DMS53 (cell line): ENCODE measurements at places on chromosomes 12 and 14.

DNA sequence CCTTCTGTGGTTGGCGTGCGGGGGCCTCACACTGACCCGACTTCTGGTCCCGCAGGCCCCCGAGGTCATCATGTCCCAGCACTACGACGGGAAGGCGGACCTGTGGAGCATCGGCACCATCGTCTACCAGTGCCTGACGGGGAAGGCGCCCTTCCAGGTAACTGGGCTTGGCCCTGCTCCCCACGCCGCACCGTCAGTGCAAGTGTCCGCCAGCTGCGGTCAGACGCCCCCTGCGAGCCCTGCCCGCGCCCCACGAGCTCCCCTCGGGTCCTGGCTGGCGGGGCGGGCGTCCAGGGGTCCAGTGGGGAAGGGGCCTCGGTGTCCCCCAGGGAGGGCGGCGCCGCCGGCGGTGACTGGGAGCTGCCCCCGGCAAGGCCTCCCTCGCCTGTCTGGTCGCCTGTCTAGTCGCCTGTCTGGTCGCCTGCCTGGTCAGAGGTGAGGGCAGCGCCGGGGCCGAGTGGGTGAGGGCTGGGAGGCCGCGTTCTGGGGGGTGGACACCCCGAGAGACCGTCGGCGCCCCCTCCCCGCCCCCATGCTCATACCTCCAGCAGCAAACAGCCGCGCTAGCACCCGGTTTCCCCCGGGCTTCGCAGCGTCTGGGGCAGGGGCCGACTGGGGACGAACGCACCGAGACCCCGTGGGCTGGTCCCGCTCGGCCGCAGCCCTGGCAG lies 14.8 kb downstream of the ULK1 start:
- no peak for DNase-seq

DNA sequence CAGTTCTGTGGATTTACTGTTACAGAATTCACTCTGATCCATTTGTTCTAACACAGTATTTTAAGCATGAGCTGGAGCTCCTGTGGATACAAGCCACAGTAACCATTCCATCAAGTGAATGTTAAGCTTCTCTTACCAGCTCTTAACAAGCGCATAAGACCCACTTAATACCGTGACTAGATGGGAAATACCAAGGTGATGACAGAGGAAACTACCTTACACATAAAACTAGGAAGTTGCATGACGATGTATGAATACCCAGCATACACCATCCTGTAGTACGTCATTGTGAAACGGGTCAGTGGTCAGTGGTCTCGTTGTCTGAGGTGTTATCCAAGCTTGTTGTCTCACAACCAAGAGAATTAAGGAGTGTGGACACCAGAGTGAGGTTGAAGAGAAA lies 2.0 kb upstream of the GALC start:
- no peak for DNase-seq

- peak; percentile 84 for DNase-seq
Measured at GRCh38 chr12:54759751-54760150, 94.6 kb upstream of the MUCL1 start.

GRCh38 chr14:96095581-96096476 lies 56.7 kb downstream of the C14orf132 start:
- DNase-seq = peak; percentile 97

GRCh38 chr12:123267991-123268843 lies 3.4 kb downstream of the CDK2AP1 start:
- peak; percentile 29 for DNase-seq

DNA sequence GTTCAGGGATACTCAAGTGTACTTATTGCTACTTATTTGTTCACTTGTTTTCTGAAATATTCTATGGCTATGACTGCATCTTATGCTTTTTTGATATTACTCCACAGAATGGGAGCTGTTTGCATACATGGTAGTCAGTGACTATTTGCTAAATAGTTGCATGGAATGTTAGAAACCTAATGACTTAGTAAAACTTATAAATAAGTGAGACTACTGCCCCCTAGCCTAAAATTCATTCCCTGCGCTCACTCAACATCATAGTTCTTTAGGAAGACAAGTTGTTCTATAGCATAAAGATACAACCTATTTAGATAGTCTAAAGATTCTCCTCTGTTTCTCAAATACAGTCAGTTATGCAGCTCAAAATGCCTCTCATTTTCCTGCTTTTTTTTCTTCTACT lies 305.5 kb downstream of the CEP128 start:
- DNase-seq = peak; percentile 22

DNA sequence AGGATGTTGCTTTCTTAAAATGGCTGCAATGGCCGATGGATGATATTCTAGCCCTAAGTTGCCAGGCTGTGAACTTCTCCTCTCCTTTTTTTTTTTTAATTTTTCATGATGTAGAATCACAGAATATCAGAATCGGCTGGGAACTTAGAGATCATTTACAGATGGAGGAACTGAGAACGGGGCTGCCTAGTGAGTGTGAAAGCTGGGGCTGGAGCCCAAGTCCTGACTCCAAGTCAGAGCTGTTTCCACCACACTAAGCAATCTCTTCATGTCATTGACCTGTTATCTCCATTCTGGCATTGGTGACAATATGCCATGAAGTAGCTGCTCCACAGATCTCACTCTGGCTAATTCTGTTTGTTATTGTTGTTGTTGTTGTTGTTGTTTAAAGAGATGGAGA lies 121.7 kb downstream of the SLC38A1 start:
- no peak for DNase-seq

- no peak for DNase-seq
Measured at GRCh38 chr14:91092073-91092472, 21.8 kb upstream of the DGLUCY start.

DNA sequence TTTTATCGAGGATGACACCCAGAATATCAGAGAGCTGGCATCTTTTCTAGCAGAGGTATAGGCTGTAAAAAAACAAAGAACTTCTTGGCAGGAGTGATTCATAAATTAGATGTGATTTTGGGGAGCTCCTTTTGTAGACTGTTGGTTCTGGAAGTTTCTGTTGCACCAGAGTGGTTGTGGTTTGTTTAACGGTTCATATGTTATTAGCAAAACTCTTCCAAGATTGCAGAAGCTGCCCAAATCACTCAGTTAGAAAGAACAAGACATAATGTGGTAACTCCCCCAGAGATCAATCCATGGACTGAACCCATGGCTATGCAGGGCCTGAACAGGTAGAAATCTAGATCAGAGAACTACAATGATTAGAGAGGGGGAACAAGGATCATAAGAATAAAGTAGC lies 6.7 kb upstream of the RNASE10 start:
- no peak for DNase-seq

DNA sequence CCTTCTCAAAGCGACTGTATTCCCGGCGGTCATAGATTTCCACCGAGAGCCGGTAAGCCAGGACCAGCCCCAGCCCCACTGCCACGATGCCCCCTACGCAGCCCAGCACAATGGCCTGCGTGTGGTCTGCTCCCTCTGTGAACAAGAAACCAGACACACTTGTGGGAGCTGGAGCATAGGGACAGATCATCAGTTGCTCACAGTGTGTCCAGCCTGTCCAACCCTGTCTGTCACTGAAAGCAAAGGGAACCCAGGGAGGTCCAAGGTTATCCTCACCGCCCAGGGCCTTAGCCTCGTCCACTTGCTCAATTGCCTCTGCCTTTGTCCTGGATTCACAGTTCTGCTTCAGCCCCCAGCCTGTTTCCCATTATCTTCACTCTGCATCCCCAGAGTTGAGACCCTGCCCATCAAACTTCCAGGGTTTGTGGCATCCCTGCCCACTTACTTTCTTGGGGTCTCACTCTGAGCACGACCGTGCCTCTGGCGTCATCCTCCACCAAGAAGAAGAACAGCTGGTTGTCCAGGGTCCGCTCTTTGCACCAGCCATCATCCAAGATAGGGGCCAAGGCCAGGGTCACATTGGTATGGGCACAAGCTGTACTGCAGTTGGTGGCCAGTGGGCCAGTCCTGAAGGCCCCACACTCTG lies 11.3 kb upstream of the CSAD start:
- DNase-seq = no peak

- DNase-seq = peak; percentile 95
Measured at GRCh38 chr12:46983959-46984841, 95.2 kb upstream of the PCED1B start.

DNA sequence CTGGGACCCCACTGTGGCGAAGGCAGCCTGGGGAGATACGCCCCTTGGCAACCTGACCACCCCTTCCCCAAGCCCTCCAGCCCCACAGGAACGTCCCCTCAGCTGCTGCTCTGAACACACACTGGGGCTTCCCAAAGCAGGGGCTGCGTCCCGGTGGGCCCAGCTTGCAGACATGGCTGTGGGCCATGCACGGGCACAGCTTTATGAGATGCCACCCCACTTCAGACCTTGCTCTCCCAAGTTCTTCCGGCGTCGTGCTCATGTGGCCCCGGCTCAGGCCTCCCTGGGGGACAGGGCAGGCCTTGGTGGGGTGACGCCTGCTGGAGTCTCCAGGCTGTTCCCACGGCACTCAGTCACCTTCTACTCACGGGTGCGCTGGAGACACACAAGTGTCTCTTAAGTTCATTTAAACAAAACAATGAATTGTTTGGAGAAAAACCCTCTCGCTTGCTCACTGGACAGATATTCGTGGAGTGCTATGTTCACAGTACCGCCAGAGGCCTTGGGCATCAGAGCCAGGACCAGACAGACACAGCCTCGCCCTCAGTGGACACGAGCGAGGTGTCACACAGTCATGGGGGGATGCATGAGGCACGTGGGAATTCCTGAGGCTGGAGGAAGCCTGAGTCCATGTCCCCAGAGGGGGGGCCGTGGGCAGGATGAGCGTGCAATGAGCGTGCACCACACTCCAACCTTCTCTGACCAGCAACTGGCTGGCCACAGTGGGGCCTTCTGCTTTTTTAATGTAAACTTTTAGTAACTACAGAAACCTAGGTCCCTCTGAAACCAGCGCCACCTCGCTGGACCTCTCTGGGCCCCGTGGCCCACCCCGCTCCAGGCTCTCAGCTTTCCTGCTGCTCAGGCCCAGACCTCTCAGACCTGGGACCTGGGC lies 4.3 kb downstream of the GALNT9 start:
- DNase-seq = no peak

GRCh38 chr12:45665941-45666340 lies 63.6 kb upstream of the ARID2 start:
- DNase-seq = no peak

GRCh38 chr12:52542785-52543318 lies 10.1 kb downstream of the KRT71 start:
- DNase-seq = no peak

DNA sequence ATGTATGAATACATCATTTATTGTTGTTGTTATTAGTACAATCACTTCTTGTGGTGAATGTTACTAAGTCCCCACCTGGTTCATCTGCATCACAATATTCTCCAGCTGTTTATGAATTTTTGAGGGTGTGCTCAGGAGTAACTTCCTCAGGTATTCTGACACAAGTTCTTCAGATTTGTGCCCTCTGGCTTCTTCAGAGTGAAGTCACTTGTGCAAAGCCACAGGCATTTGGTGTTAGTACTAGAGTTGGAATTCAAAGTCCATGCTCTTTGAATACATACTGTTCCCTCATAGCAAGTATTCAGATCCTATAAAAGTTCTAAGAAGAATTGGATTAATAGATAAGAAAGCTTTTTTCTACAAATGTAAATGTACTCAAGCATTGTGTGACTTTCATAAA lies 150.3 kb upstream of the AVPR1A start:
- no peak for DNase-seq

GRCh38 chr12:48779869-48780268 lies 9.0 kb downstream of the ADCY6 start:
- DNase-seq = no peak

DNA sequence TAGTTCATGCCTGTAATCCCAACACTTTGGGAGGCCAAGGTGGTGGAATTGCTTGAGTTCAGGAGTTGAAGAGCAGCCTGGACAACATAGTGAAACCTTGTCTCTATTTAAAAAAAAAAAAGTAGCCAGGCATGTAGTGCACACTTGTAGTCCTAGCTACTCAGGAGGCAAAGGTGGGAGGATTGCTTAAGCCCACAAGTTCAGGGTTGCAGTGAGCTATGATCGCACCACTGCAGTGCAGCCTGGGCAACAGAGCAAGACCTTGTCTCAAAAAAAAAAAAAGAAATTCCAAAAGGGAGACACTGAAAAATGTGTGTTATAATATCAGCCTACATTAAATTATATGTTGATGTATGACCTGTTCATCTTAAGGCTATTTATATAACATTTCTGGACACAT lies 14.7 kb downstream of the TMPO start:
- DNase-seq = no peak

DNA sequence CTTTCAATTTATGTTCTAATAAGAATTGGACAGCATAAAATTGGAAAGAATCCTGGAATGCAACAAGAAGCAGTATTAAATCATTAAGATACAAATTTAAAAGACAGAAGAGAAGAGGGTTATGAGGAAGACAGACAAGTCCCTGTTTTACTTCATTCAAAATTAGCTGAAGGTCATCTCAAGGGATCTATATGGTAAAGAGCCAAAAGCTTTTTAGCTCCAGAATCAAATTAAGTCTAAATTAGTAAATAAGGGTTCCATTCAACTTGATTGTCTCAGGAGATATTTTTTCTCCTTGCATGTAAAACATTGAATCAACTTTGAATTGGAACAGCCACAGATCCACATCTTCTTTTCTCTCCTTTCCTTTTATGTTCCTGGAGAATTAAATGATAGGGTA lies 7.6 kb downstream of the CCDC196 start:
- no peak for DNase-seq

GRCh38 chr12:55060470-55060869 lies 40.7 kb downstream of the NEUROD4 start:
- peak; percentile 9 for DNase-seq

GRCh38 chr12:56758728-56759262 lies 4.3 kb upstream of the HSD17B6 start:
- DNase-seq = no peak

DNA sequence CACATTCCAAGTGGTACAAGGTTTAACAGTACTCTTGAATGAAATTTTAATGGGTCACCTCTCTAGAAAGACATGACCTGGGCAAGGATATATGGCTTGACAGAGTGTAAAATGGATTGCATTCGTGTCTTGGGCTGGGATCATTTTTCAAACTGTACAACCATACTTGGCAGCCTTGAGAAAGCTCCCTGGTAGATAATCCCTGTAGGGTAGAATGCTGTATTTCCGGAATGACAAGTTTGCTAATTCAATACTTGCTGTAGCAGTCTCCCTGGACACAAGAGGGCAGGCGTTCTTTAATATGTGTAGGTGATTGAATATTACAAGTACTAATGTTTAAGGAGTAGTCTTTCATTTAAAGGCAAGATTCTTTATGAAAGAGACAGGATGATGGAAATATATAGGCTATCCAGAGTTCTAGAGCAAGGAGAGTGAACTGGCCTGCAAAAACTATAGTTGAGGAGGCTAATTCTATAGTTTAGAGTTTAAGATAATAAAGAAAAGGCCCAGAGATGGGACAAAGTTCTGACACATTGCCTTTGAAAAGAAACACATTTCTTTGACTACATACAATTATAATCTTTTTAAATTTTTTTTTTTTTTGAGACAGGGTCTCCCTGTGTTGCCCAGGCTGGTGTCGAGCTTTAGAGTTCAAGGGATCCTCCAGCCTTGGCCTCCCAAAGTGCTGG lies 53.4 kb downstream of the PLBD1 start:
- DNase-seq = peak; percentile 99

- DNase-seq = no peak
Measured at GRCh38 chr12:106386813-106387535, 29.4 kb downstream of the POLR3B start.

DNA sequence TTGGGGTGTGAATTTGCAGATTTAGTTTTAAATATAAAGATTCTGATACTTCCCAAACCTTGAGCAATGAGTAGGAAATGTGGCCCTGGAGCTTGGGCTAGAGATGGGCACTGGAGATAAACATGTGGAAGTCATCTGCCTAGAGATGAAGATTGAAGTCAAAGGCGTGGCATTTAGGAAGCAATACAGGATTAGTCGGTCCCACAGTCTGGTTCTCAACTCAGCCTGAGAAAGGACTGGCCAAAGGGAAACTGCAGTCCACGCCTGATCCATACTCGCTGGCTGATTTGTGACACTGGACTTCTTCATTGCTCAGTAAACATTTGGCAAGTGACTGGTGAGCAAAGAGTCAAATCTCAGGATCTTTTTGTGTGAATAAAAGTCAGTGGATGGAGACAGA lies 268.2 kb upstream of the ATP2B1 start:
- no peak for DNase-seq
